ENCODE measurements at places on chromosomes 13 and 19.

GRCh38 chr13:112545856-112546255, 42.1 kb downstream of the TUBGCP3 start:
- no peak for DNase-seq

- DNase-seq = no peak
Observed at GRCh38 chr13:98443329-98443728, 133.6 kb downstream of the STK24 start.

- no peak for DNase-seq
Observed at GRCh38 chr13:41085961-41086585, 24.8 kb downstream of the WBP4 start.

DNA sequence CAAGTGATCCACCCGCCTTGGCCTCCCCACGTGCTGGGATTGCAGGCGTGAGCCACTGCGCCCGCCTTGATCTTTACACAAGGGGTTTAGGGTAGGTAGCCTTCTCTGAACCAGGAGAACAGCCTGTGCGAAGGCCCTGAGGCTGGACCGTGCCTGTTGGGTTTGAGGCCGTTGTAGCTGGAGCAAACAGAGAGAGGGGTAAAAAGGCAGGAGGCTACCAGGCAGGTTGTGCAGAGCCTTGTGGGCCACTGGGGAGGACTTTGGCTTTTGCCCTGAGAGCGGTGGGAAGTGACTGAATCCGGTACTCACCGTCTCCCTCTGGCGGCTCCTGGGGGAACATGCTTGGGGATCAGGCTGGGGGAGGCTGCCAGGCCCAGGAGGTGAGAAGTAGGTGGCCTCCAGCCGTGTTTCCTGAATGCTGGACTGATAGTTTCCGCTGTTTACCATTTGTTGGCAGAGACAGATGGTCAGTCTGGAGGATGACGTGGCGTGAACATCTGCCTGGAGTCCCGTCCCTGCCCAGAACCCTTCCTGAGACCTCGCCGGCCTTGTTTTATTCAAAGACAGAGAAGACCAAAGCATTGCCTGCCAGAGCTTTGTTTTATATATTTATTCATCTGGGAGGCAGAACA, 24.6 kb downstream of the SPC24 start:
- no peak for DNase-seq

DNA sequence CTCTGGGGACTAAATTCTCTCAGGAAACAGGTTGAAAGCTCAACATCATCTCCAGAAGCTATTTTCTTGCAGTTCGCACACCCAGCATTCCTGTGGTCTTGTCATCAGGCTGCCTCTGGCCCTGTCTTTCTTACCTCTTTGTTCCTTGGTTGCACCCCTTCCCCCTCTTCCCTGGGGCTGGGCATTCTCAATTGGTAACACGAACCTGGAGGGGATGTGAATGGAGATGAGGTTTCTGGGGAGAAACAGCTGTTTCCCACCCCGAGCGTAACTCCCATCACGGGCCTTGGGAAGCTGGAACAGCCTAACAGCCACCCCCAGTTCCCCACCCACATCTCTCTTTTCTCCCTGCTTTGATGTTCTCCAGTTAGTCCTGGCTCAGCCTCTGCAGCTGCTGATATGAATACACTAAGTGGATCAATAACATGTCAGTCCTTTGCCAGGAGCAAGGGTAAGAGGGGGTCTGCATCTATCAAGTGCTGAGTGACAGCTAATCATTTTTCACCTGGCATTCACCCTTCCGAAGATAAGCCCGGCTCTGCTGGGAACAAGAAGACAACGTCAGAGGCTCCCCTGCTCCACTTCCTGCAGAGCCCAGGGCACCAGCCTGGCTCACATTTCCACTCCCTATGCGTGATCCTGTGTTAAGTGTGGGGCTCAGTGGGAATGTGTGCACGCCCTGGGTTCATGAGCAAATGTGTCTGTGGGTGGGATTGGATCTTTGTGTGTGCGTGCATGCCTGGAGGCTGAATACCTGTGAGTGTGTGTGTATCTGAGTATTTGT, 74.0 kb upstream of the KCTD15 start:
- DNase-seq = no peak

- no peak for DNase-seq
Observed at GRCh38 chr19:10625003-10625761, at the start of gene SLC44A2. Gene SLC44A2, plus strand, starts transcription at chr19:10625553. Its CDS starts 81 bp downstream, at chr19:10625634.

- DNase-seq = no peak
Observed at GRCh38 chr19:13165162-13165997, 15.2 kb downstream of the IER2 start.

DNA sequence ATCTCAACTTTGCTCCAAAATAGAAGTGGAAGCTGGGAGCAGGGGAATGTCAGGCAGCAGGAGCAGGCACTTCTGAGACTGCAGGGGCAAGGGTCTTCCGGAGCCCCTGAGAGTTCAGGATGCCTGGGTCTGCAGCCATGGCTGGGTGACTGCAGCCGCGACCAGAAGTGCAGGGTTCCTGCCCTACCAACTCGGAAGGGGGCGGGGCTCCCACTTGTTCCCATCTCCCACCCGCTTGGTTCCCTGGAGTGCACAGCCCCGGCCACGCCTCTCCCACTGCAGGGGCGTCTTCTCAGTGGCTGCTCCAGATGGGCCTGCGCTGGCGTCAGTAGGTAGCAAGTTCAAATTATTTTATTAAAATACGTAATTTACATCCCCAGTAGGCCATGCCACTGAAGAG, 1631.7 kb downstream of the OLFM4 start:
- no peak for DNase-seq

DNA sequence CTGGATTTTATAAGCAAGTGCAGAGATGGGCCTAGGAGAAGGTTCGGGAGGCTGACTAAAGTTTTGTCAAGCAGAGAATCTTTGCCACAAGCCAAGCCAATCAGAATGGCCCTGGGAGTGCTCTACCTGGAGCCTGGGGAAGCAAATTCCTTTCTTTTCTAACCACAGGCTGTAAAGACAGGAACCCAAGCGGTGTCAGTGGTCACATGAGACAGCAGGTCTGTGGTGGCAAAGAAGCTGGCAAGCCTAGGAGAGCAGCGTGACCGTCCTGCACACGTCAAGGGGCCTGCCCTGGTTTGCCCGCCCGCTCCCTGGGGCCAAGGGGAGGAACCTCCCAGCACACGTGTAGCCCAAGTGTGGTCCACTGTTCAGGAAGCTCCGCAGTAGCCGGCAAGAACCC, 90.8 kb downstream of the IPO5 start:
- DNase-seq = no peak

- no peak for DNase-seq
Observed at GRCh38 chr19:18109341-18109732, 11.8 kb downstream of the MAST3 start.

Measured in esophagus squamous epithelium (tissue), 5 donors.